Kidney (tissue), 22 donors: ENCODE measurements at places on chromosomes 2 and 18.

DNA sequence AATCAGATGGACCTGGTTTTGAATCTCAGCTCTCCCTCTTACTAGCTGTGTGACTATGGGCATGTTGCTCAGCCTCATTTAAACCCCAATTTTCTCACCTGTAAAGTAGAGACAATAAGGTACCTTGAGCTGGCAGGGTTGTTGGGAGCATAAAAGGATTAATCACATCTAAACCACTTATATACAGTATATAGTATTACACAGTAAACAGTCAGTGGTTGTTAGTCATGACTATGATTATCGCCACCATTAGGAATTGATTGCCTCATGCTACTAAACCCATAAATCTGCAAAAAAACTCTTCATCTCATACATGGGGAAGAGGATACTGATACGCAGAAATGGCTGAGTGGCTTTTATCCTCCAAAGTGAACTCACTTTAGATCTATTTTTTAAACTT is 65.8 kb downstream of the INO80D start:
- H3K36me3 ChIP-seq = peaks cover 3% of the 10 kb centered on the region
- H3K4me3 ChIP-seq = no peak overlapping the region
- H3K27ac ChIP-seq = no peak overlapping the region
- no peaks in the 10 kb centered on the region for H3K27me3 ChIP-seq

- H3K27me3 ChIP-seq = no peaks in the 10 kb centered on the region
- no peaks in the 10 kb centered on the region for H3K36me3 ChIP-seq
- H3K4me1 ChIP-seq = no peaks in the 10 kb centered on the region
- no peak overlapping the region for H3K4me3 ChIP-seq
- H3K27ac ChIP-seq = no peak overlapping the region
These were observed 340.1 kb downstream of the ZNF804A start for GRCh38 chr2:184938221-184938985.

GRCh38 chr2:231343006-231343710 is 52.4 kb upstream of the B3GNT7 start:
- H3K27me3 ChIP-seq = no peaks in the 10 kb centered on the region
- H3K27ac ChIP-seq = no peak overlapping the region
- no peaks in the 10 kb centered on the region for H3K36me3 ChIP-seq
- no peak for DNase-seq
- no peaks in the 10 kb centered on the region for H3K4me1 ChIP-seq
- H3K4me3 ChIP-seq = no peak overlapping the region

- H3K27me3 ChIP-seq = no peaks in the 10 kb centered on the region
- H3K36me3 ChIP-seq = no peaks in the 10 kb centered on the region
- no peak overlapping the region for H3K4me3 ChIP-seq
- H3K27ac ChIP-seq = no peak overlapping the region
- peaks cover 10% of the 10 kb centered on the region for H3K4me1 ChIP-seq
These were observed 29.9 kb downstream of the PELI1 start for GRCh38 chr2:64114063-64114911.

GRCh38 chr2:30940839-30941238 is 133.6 kb upstream of the CAPN13 start:
- DNase-seq = no peak
- H3K27me3 ChIP-seq = no peaks in the 10 kb centered on the region
- no peak overlapping the region for H3K4me3 ChIP-seq

- no peak overlapping the region for H3K4me3 ChIP-seq
- DNase-seq = peak; percentile 33
- peaks cover 4% of the 10 kb centered on the region for H3K4me1 ChIP-seq
- peaks cover 50% of the 10 kb centered on the region for H3K27me3 ChIP-seq
- no peaks in the 10 kb centered on the region for H3K36me3 ChIP-seq
These were observed 2.8 kb upstream of the WNT10A start for GRCh38 chr2:218877891-218878290.

DNA sequence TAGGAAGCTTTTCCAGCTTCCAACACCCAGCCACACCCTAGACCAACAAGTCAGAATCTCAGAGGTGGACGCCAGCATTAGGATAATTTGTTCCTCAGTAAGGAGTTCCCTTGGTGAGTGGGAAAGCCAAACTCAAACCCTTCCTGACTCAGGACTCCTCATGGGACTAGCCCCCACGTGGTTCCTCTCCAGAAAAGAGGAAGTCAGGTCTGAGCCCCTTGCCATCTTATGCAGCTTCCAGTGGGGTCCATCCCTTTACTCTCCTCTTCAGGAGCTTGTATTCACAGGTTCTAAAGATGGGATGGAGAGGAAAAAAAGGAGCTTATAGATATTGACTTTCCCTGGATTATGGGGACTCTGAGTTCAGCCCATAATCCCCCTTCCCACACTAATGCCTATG is 14.8 kb upstream of the NOTO start:
- DNase-seq = no peak
- no peaks in the 10 kb centered on the region for H3K4me1 ChIP-seq
- H3K27ac ChIP-seq = no peak overlapping the region
- no peaks in the 10 kb centered on the region for H3K27me3 ChIP-seq

GRCh38 chr2:109433926-109434325 is 179.8 kb downstream of the SEPTIN10 start:
- DNase-seq = no peak
- H3K27me3 ChIP-seq = no peaks in the 10 kb centered on the region
- no peaks in the 10 kb centered on the region for H3K4me1 ChIP-seq
- no peak overlapping the region for H3K27ac ChIP-seq
